ENCODE measurements at places on chromosomes 13 and 19.

- no peak for DNase-seq
Measured at GRCh38 chr13:93672996-93673395, 446.4 kb downstream of the GPC6 start.

- no peak for DNase-seq
Measured at GRCh38 chr19:23460656-23461055, 65.4 kb upstream of the ZNF91 start.

DNA sequence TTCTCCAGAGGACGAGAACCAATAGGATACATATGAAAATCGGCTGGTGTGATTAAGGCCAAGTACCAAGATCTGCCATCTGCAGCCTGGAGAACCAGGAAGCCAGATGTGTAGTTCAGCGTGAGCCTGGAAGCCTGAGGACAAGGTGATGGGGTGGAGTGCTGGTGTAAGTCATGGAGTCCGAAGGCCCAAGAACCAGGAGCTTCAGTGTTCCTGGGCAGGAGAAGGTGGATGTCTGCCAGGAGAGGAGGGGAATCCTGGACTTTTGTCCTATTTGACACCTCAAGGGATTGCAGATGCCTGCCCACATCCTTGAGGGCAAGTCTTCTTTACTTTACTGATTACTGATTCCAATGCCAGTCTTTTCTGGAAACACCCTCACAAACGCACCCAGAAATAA is 71.5 kb downstream of the SPATA13 start:
- DNase-seq: no peak

DNA sequence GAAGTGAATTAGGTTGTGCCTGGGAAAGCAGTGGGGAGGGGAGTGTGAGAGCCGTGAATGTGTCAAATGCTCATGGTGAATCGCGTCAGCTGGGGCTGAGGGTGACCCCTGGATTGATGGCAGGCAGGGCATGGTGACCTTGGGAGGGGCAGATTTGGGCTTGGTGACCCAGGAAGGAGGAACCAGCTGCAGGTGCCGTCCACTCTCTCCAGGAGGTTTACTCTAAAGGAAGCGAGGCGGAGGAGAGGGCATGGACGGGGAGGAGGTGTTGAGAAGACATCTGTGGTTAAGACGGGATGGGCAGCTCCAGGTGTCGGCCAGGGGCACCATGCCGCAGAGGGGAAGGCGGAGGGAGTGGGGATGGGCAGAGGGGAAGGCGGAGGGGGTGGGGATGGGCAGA is 28.7 kb downstream of the TMEM255B start:
- no peak for DNase-seq

DNA sequence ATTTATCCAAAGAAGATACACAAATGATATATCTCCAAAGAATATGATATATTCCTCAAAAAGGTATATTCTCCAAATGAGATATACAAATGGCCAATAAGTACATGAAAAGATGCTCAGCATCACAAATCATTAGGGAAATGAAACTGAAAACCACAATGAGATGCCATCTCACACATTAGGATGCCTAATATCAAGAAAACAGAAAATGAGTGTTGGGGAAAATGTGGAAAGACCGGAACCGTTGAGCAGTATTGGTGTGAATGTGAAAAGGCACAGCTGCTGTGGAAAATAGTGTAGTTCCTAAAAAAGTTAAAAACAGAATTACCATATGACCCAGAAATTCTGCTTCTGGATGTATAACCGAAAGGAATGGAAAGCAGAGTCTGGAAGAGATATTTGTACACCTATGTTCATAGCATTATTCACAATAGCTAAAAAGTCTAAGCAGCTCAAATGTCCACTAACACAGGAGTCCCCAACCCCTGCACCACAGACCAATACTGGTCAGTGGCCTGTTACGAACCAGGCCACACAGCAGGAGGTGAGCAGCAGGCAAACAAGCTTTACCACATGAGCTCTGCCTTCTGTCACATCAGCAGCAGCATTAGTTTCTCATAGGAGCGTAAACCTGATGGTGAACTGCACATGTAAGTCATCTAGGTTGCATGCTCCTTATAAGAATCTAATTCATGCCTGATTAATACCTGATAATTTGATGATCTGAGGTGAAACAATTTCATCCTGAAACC is 291.9 kb downstream of the PCDH20 start:
- DNase-seq: no peak

- no peak for DNase-seq
Measured at GRCh38 chr13:55572408-55572807, 1568.3 kb upstream of the PRR20A start.

DNA sequence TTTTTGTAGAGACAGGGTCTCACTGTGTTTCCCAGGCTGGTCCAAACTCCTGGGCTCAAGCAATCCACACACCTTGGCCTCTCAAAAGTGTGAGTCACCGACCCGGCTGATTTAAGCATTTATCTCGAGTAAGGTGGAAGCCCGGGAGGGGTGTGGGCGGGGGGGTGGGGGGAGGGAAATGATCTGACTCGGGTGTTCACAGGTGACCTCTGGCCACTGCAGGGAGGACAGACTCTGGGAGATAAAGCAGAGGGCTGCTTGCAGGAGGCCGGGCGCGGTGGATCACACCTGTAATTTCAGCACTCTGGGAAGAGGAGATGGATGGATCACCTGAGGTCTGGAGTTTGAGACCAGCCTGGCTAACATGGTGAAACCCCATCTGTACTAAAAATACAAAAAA is 7.9 kb downstream of the DENND1C start:
- no peak for DNase-seq

- no peak for DNase-seq
Measured at GRCh38 chr19:43309466-43309865, 40.1 kb upstream of the PSG9 start.

GRCh38 chr13:21434588-21434987 is 24.5 kb downstream of the ZDHHC20 start:
- DNase-seq: no peak

Data from DMS 273 treated with DMSO at 0.1 percent for 48 hours (cell line).